Thymus (tissue), 14 donors: ENCODE measurements at places on chromosomes 7 and 10. TPM values are rescaled to one million over a fixed set of nuclear protein-coding genes. Genes with fewer than 3 reads are reported as not detected.

DNA sequence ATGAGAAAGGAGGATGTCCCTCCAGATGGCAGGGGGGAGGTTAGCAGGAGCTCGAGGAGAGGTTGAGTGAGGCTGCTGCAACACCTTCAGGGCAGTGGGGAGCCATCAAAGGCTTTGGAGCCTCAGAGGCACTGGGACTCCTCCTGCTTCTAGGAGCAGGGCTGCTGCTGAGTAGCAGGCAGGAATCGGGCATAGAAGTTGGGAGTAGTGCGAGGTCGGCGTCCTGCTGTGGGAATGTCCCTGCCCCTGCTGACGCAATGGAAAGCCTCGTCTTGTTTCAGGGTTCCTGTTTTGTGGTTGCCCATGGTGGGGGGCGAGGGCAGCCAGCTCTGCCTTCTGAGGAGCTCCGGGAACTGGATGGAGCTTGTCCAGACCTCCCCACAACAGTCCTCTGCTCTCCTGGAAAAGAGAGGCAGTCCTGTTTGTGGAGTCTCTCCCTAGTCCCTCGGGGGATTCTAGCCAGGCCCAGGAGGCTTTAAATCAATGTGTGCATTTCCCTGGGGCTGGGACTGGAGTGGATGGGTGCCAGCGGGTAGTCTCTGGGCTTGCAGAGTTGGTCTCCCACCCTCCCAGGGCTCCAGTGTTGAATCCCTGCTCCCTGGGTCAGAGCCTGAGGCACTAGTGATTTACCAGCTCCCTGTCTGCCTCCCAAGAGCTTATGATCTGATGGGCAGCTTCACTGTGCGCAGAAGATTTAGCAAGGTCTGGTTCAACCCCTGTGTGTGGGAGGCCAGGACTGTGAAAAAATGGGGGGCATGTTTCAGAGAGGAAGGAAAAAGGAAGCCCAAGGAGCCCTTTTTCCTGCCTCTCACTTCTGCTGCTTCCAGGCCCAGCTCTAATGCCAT lies 98.7 kb upstream of the PPIF start:
- DNase-seq: no peak

- no peak for DNase-seq
These were observed 315.8 kb upstream of the ZNF32 start for GRCh38 chr10:43964486-43964885.

- no peak for DNase-seq
These were observed 97.7 kb downstream of the DNMBP start for GRCh38 chr10:99912041-99912440.

The MICALL2 gene
- 44.2 TPM for polyA plus RNA-seq

The TUBB8 gene
- 0.75 TPM for polyA plus RNA-seq

The POLD2 gene
- polyA plus RNA-seq: 44.0 TPM

The LRRC27 gene
- 8.7 TPM for polyA plus RNA-seq

The C10orf67 gene
- polyA plus RNA-seq: 0.16 TPM
